Activated T-helper 2 cell treated with anti-CD3 and anti-CD28 coated beads, Interferon-gamma antibody, Interleukin-2, Interleukin-4, amounts not matched to agents 10 μg/mL and 5 μg/mL and 100 μg/mL, durations not matched to agents 14 hours and 24 hours and 36 hours (primary cell): ENCODE measurements at places on chromosomes 4 and X. TPM values are rescaled to one million over a fixed set of nuclear protein-coding genes. Genes with fewer than 3 reads are reported as not detected.

Gene ASB5
- not detected in 2 replicates for total RNA-seq

Gene TMEM154
- total RNA-seq = 10.3 and 12.1 TPM in 2 replicates

Gene USP51
- 2.6 and 2.9 TPM in 2 replicates for total RNA-seq

Gene ADGRL3
- not detected in 2 replicates for total RNA-seq

Gene ARSJ
- total RNA-seq = not detected in 2 replicates

Gene FGD1
- total RNA-seq = 0.11 and 0.28 TPM in 2 replicates

Gene SLC7A11
- total RNA-seq = 0.92 and 1.8 TPM in 2 replicates

Gene TTC29
- total RNA-seq = not detected in 2 replicates

Gene NLGN3
- total RNA-seq = 0.78 and 0.94 TPM in 2 replicates
